ENCODE measurements at places on chromosomes 4 and X. TPM values are rescaled to one million over a fixed set of nuclear protein-coding genes. Genes with fewer than 3 reads are reported as not detected.

DNA sequence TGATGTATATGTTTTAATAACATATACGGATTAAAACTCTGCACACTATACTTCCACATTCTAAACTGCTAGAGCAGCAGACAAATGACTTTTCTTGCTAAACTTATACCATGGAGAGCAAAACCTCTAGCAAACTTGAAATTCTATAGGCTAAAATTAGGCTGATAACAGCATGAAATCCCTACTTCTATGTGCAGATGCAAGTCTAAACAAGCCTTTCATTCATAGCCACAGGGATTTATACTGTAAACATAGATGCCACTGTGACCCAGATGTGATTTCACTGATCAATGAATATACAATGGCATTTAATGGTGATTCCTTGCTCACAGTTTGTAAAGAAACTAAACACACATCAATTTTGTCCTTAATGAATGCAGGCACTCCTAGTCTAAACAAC lies 151.0 kb downstream of the ANTXR2 start:
- H3K36me3 ChIP-seq, result no peaks in the 10 kb centered on the region
- no peak overlapping the region for H3K4me3 ChIP-seq
- no peak overlapping the region for H3K27ac ChIP-seq

- no peaks in the 10 kb centered on the region for H3K36me3 ChIP-seq
- no peak for DNase-seq
- no peak overlapping the region for H3K27ac ChIP-seq
- no peak overlapping the region for H3K4me3 ChIP-seq
Observed at GRCh38 chrX:17369309-17369708, 5.7 kb upstream of the NHS start.

DNA sequence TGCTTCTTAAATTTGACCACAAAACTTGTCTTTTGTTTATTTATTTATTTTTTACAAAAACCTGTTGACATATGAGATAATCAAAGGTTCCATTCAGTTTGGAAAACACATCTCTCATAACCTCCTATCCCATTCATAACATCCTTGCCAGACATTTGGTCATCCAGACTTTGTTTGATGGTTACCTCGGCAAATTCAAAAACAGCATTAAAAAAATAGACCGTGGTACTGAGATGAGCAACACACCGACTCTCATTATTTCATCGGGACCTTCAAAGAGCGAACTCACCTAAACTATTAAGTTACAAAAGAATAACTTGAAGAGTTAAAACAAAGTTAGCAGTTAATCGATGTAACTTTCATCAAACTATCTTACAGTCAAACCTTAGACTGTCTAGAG lies 85.8 kb upstream of the RPS6KA3 start:
- peaks cover 6% of the 10 kb centered on the region for H3K4me1 ChIP-seq
- no peaks in the 10 kb centered on the region for H3K27me3 ChIP-seq
- DNase-seq, result no peak
- H3K36me3 ChIP-seq, result no peaks in the 10 kb centered on the region
- no peak overlapping the region for H3K4me3 ChIP-seq

DNA sequence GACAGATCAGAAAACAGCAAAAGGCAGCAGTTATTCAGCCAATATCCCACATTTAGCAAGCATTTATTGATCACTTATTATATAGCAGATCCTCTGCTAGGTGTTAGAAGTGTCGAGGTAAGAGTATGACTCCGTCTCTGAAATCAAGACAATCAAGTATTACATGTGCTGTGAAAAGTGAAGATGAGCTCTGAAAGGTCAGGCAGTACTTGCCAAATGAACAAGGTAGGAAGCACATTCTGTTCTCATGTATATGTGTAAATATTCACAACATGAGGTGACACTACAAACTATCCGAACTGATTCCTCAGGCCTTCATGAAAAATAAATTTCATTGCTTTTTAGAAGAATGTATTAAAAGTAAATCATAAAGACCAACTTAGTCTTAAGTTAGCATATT lies 15.3 kb downstream of the ATP1B4 start:
- H3K4me3 ChIP-seq, result no peak overlapping the region
- H3K27me3 ChIP-seq, result no peaks in the 10 kb centered on the region
- no peaks in the 10 kb centered on the region for H3K4me1 ChIP-seq
- no peaks in the 10 kb centered on the region for H3K36me3 ChIP-seq
- DNase-seq, result no peak

DNA sequence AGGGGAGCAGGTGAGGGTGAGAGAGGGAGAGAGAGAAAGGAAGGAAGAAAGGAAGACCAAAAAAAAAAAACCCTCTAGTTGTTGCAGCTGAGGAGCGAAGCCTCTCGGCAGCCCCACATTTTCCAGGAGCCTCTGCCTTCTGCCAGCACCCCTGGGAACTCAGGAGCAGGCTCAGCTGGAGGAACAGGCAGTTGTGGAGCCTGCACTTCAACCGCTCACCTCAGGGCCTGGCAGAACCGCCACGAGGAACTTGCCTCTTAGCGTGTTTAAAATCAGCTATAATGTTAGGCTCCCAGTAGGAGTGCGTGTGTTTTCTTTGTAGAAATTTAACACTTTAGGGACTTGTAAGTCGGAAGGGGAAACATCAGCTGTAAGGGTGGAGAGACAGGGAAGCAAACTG lies 65.7 kb downstream of the SEL1L3 start:
- no peaks in the 10 kb centered on the region for H3K4me1 ChIP-seq
- H3K36me3 ChIP-seq, result no peaks in the 10 kb centered on the region
- H3K27me3 ChIP-seq, result no peaks in the 10 kb centered on the region
- DNase-seq, result no peak
- no peak overlapping the region for H3K27ac ChIP-seq

- peak overlapping the region; percentile 12 for H3K4me3 ChIP-seq
- DNase-seq, result no peak
- peaks cover 6% of the 10 kb centered on the region for H3K27me3 ChIP-seq
- H3K4me1 ChIP-seq, result peaks cover 8% of the 10 kb centered on the region
- no peaks in the 10 kb centered on the region for H3K36me3 ChIP-seq
Observed at GRCh38 chrX:13938051-13938828, 91.5 kb downstream of the GEMIN8 start.

- H3K27me3 ChIP-seq, result no peaks in the 10 kb centered on the region
- no peak for DNase-seq
- H3K36me3 ChIP-seq, result no peaks in the 10 kb centered on the region
- H3K4me3 ChIP-seq, result no peak overlapping the region
Observed at GRCh38 chr4:14064984-14065383, 437.5 kb upstream of the BOD1L1 start.

FRMD7 gene
- total RNA-seq, result not detected

KLKB1 gene
- total RNA-seq, result 2.1 TPM

SPATA18 gene
- 0.35 TPM for total RNA-seq

DDIT4L gene
- not detected for total RNA-seq
